Thyroid gland (tissue), 4 donors: ENCODE measurements at places on chromosomes 2 and 18.
A peak's percentile ranks its signal among the peaks of the same experiment; 100 is the strongest.

GRCh38 chr2:209411718-209412117, 12.1 kb upstream of the MAP2 start:
- H3K4me3 ChIP-seq = no peak overlapping the region
- no peak for DNase-seq
- no peaks in the 10 kb centered on the region for H3K27me3 ChIP-seq
- H3K36me3 ChIP-seq = no peaks in the 10 kb centered on the region

- peaks cover 41% of the 10 kb centered on the region for H3K4me1 ChIP-seq
- no peaks in the 10 kb centered on the region for H3K36me3 ChIP-seq
- no peak for DNase-seq
- H3K27me3 ChIP-seq = no peaks in the 10 kb centered on the region
- H3K27ac ChIP-seq = no peak overlapping the region
These were observed 256.9 kb upstream of the COPS8 start for GRCh38 chr2:236828820-236829219.

DNA sequence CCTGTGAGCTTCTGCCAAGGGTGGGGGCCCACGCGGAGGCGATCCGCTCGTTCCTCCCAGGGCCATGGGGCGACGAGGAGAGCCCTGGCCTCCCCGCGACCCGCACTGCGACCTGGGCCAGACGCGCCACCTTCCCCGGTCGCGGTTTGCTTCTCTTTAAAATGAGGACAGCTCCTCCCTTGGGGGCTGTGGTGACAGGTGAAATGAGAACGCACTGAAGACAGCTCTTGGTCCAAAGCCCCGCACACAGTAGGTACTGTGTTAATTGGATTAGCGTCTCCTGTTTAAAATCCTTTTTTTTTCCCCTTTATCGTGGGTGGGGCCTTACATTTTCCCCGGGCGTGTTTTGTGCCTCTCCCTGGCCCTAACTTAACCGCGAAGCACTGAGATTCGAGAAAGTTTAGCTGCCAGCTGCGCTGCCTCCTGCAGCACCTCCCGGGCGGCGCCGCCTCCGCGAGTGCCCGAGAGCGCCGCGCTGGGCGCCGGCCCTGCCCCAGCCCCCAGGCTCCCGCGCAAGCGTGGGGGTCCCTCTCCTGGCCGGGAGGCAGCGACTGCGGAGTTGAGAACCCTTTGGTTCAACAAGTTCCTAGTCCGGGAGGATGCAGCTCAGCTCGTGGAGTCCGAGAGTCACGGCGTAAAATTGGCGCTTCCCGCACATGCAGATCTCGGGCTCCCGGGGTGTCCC, 1.1 kb downstream of the HPCAL1 start:
- H3K4me3 ChIP-seq = peak overlapping the region; percentile 85
- no peak overlapping the region for H3K27ac ChIP-seq
- H3K4me1 ChIP-seq = peaks cover 18% of the 10 kb centered on the region
- DNase-seq = peak; percentile 67

GRCh38 chr2:191265311-191266170, 20.3 kb downstream of the MYO1B start:
- H3K4me1 ChIP-seq = peaks cover 18% of the 10 kb centered on the region
- H3K36me3 ChIP-seq = no peaks in the 10 kb centered on the region
- no peak for DNase-seq
- no peaks in the 10 kb centered on the region for H3K27me3 ChIP-seq
- no peak overlapping the region for H3K27ac ChIP-seq

DNA sequence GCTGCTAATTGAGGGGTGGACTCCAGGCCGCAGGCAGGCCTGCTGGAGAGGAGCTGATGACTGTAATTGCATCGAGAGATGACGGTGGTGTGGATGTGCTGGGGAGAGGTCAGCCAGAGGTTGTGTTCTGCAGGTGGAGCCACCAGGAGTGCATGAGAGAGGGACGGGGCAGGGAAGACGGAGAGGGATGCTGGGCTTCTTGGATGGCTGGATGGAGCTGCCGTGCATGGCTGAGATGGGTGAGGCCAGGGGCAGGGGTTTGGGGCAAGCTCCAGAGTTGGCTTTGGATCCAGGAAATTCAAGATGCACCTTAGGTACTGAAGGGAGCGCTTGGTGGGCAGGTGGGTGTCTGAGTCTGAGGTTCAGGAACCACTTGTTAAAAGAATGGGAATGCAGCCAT, 77.2 kb downstream of the SH3BP4 start:
- no peak for DNase-seq
- no peak overlapping the region for H3K4me3 ChIP-seq
- H3K36me3 ChIP-seq = no peaks in the 10 kb centered on the region
- H3K27ac ChIP-seq = no peak overlapping the region

- H3K27me3 ChIP-seq = no peaks in the 10 kb centered on the region
- no peaks in the 10 kb centered on the region for H3K36me3 ChIP-seq
- no peak overlapping the region for H3K27ac ChIP-seq
- H3K4me1 ChIP-seq = no peaks in the 10 kb centered on the region
These were observed 238.2 kb downstream of the GCA start for GRCh38 chr2:162581959-162582798.

- H3K4me1 ChIP-seq = no peaks in the 10 kb centered on the region
- no peaks in the 10 kb centered on the region for H3K36me3 ChIP-seq
- no peaks in the 10 kb centered on the region for H3K27me3 ChIP-seq
- DNase-seq = no peak
- no peak overlapping the region for H3K27ac ChIP-seq
These were observed 96.9 kb upstream of the MSTN start for GRCh38 chr2:190159453-190159852.

GRCh38 chr2:133452146-133452545, 116.1 kb downstream of the NCKAP5 start:
- H3K4me3 ChIP-seq = no peak overlapping the region
- DNase-seq = no peak
- no peak overlapping the region for H3K27ac ChIP-seq
- H3K36me3 ChIP-seq = no peaks in the 10 kb centered on the region
- H3K27me3 ChIP-seq = no peaks in the 10 kb centered on the region

DNA sequence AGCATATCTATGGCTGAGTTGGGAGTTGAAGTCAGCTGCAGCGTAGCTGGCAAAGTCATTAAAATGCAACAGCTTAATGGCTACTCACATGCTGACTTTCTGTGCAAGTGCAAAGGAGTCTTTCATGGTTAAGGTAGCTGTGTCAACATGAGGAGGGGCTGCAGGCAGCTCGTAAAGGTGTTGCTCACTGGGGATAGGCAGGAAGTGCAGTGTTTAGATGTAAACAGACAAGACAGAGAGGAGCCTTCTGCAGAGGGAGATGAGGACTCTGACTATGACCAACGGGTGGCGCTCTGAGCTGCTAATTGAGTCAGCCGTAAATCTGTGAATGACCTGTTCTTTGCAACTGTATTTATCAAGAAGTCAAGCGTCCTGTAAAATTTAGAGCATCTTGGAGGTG, 22.3 kb upstream of the CAVIN2 start:
- no peak for DNase-seq
- H3K27ac ChIP-seq = no peak overlapping the region
- H3K27me3 ChIP-seq = no peaks in the 10 kb centered on the region

DNA sequence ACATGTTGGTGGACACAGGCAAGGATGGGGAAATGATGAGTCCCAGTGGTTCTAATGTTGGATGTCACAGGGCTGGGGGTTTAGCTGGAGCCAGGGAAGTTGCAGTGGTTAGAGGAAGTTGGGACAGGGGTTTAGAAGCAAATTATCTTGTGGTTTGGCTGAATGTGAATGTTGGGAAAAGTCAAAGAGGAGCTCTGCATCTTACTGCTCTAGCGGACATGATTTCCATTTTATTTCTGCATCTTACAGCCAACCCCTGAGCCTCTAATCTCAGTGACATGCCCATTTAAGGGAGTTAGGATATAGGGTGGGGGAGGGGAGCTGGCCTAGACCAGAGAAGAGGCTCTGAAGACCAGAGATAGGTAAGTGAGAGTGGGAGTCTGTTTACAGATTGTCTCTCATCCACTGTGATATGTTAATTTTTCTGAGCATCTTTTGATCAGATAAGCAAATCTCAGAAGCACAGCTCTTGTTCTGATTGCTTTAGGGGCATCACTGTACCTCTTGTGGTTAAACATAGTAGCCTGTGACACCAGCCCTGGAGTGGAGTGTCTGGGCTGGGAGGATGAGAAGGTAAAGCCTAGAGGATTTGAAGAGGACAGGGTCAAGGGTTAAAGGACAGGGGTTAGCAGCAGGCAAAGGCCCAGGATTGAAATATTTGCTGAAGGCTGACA, 43.6 kb downstream of the SETBP1 start:
- no peaks in the 10 kb centered on the region for H3K27me3 ChIP-seq
- H3K4me3 ChIP-seq = no peak overlapping the region
- H3K27ac ChIP-seq = no peak overlapping the region
- peaks cover 17% of the 10 kb centered on the region for H3K4me1 ChIP-seq
- no peak for DNase-seq

DNA sequence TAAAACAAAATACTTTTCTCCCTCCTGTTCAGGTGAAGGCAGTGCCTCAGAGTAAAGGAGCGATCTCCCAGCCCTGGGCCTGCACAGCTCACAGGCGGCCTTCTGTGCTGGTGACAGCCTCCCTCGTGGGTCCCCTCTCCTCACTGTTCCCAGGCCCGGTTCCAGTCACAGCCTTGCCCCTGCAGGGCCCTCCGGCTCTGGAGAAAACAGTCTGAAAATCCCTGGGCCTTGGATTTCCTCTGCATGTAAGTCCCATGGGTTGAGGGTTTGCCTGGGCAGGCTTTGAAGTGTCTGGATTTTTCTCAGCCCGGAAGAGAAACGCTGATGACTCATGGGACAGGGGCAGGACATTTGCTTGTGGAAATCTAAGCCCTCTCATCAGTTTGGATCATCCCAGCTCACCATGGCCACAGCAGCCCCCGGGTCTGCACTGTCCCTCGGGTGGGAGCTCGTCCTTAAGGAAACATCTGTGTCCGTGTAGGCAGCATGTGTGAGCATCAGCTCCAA, 186.1 kb upstream of the RAB12 start:
- no peaks in the 10 kb centered on the region for H3K27me3 ChIP-seq
- H3K4me1 ChIP-seq = no peaks in the 10 kb centered on the region
- no peak overlapping the region for H3K27ac ChIP-seq
- no peak for DNase-seq
- no peak overlapping the region for H3K4me3 ChIP-seq

DNA sequence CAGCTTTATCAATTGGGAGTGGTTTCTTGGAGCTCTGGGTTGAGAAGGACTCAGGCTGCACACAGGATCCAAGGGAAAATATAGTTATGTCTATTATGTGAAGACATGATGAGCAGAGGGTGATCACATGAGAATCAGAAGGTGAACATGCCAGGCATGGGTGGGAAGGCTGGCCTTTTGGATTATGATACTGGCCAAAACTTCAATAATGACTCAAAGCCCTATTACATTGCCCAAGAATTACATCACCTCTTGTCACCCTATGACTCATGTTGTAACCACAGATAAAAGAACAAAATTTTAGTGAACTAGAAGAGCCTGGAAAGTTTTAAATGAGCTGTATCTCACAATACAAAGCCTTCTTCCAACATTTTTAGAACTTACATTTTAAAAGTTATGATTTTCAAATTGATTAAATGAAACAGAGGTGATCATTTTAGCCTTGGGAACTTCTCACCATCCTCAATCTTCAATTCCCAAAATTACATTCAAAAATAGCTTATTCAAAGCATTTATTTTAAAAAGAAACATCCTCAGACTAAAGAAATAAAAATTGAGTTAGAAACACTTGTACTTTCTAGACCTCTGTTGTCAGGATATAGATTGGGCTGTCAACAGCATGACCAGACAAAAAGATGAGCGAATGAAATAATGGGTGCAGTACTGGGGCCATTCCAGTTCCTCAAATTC, 428.3 kb downstream of the MBD2 start:
- DNase-seq = no peak
- H3K4me1 ChIP-seq = no peaks in the 10 kb centered on the region
- H3K36me3 ChIP-seq = no peaks in the 10 kb centered on the region

GRCh38 chr2:75952173-75952572, 241.5 kb upstream of the GCFC2 start:
- H3K36me3 ChIP-seq = no peaks in the 10 kb centered on the region
- no peak overlapping the region for H3K4me3 ChIP-seq
- no peaks in the 10 kb centered on the region for H3K4me1 ChIP-seq
- H3K27me3 ChIP-seq = no peaks in the 10 kb centered on the region
- no peak overlapping the region for H3K27ac ChIP-seq
- no peak for DNase-seq

- no peaks in the 10 kb centered on the region for H3K36me3 ChIP-seq
- H3K27ac ChIP-seq = no peak overlapping the region
- no peak overlapping the region for H3K4me3 ChIP-seq
- no peaks in the 10 kb centered on the region for H3K27me3 ChIP-seq
- DNase-seq = no peak
These were observed 90.4 kb downstream of the MEP1B start for GRCh38 chr18:32280188-32280783.

DNA sequence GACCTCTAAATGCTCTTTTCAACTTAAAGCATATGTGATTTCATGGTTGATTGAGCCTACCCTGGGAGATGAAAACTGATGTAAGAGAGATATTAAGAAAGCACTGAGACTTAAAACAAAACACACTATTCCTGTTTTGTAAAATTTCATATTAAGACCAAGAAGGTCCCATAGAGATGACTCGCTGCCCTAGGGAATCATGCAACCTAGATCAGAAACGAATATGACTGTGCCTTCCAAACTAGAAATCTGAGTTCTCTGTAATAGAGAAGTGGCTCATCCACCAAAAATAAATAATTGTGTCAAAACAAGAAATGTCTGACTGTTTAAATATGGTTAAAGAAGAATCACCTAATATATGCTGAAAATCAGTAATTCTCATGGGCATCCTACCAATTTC, 776.8 kb upstream of the SOX11 start:
- no peaks in the 10 kb centered on the region for H3K4me1 ChIP-seq
- no peak overlapping the region for H3K4me3 ChIP-seq
- H3K27ac ChIP-seq = no peak overlapping the region

DNA sequence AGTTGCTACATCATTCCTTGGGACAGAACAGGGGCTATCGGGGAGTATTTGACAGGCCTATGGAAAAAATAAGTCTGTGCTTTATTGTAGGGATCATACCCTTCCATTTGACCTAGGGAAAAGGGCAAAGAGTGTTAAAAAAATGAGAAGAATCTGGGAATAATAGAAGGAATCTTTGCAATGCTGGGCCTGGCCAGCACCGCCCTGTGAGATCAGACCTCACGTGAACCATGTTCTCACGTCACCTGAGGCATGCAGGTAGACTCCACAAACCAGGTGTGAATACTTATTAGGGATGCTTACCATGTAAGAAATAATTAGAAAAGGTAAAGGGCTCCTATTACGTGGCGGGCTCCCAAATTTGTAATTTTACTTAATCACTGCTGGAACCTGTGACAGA, 177.5 kb upstream of the GATA6 start:
- H3K36me3 ChIP-seq = no peaks in the 10 kb centered on the region
- DNase-seq = no peak
- no peaks in the 10 kb centered on the region for H3K4me1 ChIP-seq
- H3K27me3 ChIP-seq = no peaks in the 10 kb centered on the region
- no peak overlapping the region for H3K27ac ChIP-seq
- H3K4me3 ChIP-seq = no peak overlapping the region

- DNase-seq = no peak
- peaks cover 26% of the 10 kb centered on the region for H3K4me1 ChIP-seq
- H3K36me3 ChIP-seq = no peaks in the 10 kb centered on the region
- H3K27ac ChIP-seq = no peak overlapping the region
- H3K4me3 ChIP-seq = no peak overlapping the region
These were observed 18.8 kb downstream of the EPHA4 start for GRCh38 chr2:221553333-221553732.

- no peak for DNase-seq
- H3K4me3 ChIP-seq = no peak overlapping the region
- H3K4me1 ChIP-seq = peaks cover 39% of the 10 kb centered on the region
- H3K27me3 ChIP-seq = no peaks in the 10 kb centered on the region
These were observed 179.5 kb downstream of the BCL2 start for GRCh38 chr18:63140038-63140450.
